Peyer's patch (tissue), 4 donors: ENCODE measurements at places on chromosomes 6 and 20. TPM values are rescaled to one million over a fixed set of nuclear protein-coding genes. Genes with fewer than 3 reads are reported as not detected.
A peak's percentile ranks its signal among the peaks of the same experiment; 100 is the strongest.

GRCh38 chr6:108807928-108808327, 40.3 kb upstream of the ARMC2 start:
- no peak for DNase-seq

- no peak for DNase-seq
Measured at GRCh38 chr6:121055572-121056163, 278.6 kb downstream of the TBC1D32 start.

DNA sequence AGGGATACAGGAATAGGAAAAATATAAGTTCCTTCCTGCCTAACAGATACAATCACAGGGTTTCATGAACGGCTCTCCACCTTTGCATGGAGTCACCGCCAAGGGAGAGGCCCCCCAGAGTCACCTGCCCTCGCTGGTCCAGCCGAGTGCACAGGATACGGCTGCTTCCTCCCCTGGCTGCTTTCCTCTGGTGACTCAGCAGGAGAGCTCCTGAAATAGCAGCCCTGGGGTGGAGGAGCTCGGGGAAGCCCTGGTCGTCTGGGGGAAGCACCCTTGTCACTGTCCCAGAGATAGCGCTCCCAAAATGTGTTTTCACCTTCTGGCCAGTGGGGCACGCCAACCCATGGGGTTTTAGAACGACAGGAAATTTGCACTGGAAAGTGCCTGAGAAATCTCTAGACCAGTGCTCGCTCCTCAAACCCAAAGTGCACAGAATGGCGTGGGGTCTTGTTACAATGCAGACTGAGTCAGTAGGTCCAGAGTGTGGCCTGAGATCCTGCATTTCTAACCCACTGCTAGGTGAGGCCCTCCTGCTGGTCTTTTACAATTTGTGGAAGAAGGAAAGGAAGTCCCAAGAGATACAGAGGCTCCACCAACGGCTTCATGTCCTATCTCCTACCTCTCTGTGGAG, 35.9 kb upstream of the FAM50B start:
- peak; percentile 55 for DNase-seq

- no peak for DNase-seq
Measured at GRCh38 chr6:140561701-140562100, 1187.3 kb upstream of the CITED2 start.

GRCh38 chr6:89021629-89022028, 58.2 kb upstream of the RNGTT start:
- DNase-seq, result no peak

DNA sequence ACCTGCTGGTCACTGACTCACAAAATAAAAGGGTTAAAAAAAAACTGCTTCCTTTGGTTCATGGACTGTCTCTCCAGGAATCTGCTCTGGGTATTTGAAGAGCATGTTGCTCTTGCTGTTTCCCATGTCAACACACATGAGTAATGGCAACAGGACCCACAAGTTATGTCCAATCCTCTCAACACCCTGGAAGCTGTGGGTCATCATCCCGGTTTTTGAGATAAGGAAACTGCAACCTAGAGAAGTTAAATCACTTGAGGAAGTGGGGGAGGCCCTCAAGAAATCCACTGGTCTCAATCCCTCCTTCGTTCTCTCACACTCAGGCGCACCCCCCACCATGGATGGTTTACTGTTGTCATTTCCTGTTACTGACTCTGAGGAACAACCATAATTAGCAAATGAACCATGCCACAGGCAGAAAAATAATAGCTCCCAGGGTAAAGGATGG, 12.4 kb downstream of the MAP1LC3A start:
- no peak for DNase-seq

DNA sequence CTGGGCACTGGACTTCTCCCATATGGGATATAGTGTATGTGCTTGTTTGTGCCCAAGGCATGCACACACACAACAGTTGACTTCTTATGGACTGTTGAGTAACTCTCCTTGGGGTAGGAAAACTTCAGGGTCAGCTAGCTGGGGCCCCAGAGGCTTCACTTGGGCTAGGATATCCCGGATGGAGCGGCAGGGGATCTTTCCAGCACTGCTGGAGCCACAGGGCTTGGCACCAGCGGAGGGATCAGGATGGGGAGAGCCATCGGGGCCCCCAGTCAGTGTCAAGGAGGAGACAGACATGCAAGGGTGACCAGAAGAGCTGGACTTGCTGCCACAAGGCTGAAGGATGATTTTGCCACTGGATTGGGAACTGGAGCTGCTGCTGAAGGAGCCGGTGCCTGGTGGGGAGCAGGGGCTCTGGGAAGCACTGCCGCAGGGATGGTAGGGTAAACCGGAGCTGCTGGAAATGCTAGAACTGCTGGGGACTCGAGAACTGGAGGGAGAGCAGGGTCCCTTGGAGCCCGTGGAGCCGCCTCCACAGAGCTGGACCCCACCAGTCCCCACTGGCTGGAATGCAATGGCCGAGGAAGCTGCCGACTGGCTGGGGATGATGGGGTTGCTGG, 1.5 kb downstream of the PSORS1C1 start:
- no peak for DNase-seq

GRCh38 chr6:163352011-163352685, 62.4 kb upstream of the QKI start:
- no peak for DNase-seq

PNLDC1 gene
- not detected for total RNA-seq

EYA2 gene
- total RNA-seq, result not detected
